ENCODE measurements at places on chromosomes 3 and 15.
A peak's percentile ranks its signal among the peaks of the same experiment; 100 is the strongest.

DNA sequence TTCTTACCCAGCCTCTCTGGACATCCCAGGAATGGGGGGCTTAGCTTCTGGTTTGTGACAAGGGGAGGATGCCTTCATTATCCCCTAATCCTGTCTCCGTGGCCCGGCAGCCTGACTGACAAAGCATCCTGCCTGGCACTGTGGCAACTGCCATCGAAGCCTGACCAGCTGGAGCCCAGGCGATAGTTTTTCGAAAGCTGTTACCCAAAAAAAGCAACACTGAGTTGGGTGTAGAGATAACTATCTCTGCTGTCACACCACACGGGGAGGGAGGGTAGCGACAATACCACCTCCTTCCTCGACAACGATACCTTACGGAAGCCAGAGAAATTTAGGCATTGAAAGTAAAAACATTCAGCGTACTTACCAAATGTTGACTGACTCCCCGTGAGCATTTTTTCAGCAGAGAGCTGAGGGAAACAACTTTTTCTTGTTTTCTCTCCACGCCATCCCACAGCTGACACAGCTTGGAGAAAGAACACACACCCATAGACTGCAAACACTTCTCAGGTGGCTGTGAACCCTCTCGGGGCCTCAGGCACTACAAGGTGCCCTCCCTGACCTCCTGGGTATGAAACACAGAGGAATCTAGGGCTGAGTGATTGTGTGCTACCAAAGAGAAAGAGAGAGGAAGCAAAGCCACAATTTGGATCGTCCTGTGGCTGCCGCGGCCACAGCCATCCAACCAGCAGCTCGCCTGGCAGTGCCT lies 361.9 kb upstream of the ICE2 start:
- no peak for DNase-seq

GRCh38 chr3:134075846-134076245 lies 46.1 kb upstream of the SLCO2A1 start:
- DNase-seq = no peak

DNA sequence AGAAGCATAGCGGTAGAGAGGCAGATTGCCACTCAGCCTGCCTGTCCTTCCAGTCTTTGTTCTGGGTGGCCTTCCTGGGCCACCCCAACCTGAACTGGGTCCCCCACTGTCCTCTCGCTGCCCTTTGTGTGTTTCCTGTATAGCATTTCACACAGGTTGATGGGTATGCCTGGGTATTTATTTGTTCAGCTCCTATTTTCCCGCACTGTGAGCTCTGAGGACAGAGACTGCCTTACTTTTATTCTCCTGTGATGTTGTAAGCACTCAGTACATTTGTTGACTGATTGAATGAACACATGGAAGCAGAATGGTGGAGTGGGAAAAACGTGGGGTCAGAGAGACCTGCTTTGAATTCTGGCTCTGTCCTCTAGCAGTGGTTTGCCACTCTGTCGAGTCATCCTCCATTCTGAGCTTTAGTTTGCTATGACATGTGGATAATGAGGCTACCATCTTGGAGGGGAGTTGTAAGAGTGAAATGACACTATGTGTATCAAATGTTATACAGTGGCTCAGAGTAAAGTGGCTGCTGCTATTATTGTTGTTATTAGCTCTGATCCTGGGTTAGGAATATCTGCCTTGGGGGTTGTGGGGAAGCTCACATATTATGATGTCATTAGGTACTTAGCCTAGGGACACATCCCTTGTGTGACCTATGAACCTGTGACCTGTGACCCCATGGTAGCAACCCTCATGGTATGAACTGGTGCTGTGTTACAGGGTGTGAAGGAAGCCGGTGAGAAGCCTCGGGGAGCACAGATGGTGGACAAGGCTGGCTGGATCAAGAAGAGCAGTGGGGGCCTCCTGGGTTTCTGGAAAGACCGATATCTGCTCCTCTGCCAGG lies 6.4 kb downstream of the PLEKHO2 start:
- no peak for DNase-seq

DNA sequence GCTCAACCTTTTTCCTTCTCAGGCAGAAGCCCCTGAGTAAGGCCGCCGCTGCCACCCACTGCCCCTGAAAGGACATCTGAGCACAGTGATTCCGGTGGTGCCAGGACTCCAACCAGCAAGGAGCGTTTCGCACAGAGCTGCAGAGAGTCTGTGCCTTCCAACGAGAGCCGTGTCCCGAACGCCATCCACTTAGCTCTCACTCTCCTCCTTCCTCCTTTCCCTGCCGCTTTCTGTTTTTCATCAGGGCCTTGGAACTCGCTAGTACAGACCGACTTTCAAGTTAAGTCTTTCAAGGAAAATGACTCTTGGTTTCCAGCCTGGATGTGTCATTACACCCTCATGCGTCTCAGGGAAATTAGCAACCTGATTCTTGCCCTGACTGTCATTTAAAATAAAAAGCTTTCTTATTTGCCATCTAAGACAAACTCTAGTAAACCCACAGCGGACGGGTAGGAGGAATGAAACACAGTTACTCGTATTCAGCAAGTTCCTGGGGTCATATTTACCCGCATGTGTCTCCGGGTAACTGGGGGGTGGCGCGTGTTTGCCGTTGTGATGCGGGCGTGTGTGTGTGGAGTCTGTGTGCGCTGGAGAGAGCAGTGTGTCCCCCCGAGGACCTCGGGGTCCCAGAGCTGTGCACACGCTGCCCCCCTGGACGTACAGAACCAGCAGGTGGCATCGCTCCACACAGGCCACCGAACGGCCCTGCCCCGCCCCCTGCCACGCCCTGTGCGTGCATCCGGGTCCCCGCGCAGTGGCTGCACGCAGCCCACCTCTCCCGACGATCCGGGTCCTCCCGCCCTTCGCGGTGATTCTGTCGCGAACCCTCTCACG lies 30.4 kb upstream of the ALDH1A3 start:
- DNase-seq = peak; percentile 60

DNA sequence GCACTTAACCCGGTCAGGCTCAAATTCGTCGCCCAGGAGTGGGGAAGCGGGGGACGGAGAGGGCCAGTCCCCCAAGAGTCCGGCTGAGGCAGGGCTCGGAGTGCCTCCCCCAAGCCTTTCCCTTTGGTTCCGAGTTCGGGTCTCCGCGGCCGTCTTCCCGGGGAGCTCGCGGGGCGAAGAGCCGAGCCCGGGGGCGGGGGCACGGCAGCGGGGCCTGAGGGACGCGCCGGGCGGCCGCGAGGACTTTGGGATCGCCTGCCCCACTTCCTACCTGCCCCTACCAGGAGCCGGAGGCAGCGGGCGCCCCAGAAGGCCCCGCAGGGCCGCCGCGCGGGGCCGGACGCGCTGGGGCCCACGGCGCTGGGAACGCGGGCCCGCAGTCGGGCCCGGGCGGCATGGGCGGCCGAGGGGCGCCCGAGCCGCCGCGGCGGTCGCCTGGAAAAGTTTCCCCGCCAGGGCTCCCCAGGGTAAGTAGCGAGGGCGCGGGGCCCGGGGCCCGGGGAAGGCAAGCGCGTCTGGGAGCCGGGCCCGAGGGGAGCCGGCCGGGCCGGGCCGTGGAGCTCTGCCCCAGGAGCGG lies 2.8 kb downstream of the FURIN start:
- peak; percentile 56 for DNase-seq
